ENCODE measurements at places on chromosomes 12 and 14.

DNA sequence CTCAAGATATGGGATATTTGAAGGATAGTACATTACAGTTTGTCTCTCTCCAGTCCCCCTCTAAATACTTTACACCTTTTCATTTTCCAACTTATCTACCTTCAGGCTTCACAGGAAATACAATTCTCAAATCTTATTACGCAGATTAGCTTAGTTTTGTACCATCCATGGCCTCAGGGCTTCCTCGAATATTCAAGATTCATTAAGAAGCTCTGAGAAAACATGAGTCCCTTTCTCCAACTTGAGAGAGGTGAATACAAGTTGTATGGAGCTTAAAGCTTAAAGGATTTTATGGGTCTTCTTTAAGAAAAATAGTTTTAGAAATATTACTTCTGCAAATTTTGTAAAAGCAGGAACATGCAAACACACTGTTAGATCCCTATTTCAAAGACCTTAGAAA lies 1212.5 kb downstream of the GALC start:
- DNase-seq: no peak

- no peak for DNase-seq
Measured at GRCh38 chr14:76937181-76938091, 91.1 kb downstream of the IRF2BPL start.

DNA sequence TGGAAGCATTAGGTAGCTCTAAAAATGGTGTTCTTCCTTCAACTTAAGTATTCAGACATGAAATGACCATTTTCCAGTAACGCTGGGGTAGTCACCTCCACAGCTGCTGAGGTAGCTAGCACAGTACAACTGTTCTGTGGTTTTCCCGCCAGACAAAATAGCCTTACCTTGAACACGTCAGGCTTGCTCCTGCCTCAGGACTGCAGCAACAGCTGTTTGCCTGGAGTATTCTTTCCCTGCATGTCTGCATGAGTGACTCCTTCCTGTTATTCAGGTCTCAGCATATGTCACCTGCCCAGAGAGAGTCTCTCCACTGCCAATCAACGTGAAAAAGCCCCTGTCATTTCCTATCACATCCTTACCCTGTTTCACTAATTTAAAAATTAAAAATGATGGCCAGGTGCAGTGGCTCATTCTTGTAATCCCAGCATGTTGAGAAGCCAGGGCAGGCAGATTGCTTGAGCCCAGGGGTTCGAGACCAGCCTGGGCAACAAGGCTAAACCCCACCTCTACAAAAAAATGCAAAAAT lies 37.9 kb downstream of the WDR89 start:
- no peak for DNase-seq

- no peak for DNase-seq
Measured at GRCh38 chr12:54750-55535, 11.6 kb upstream of the IQSEC3 start.

- DNase-seq: peak; percentile 46
Measured at GRCh38 chr14:103020271-103021170, 36.8 kb downstream of the CDC42BPB start.

GRCh38 chr14:53517270-53517960 lies 364.3 kb upstream of the DDHD1 start:
- DNase-seq: no peak

DNA sequence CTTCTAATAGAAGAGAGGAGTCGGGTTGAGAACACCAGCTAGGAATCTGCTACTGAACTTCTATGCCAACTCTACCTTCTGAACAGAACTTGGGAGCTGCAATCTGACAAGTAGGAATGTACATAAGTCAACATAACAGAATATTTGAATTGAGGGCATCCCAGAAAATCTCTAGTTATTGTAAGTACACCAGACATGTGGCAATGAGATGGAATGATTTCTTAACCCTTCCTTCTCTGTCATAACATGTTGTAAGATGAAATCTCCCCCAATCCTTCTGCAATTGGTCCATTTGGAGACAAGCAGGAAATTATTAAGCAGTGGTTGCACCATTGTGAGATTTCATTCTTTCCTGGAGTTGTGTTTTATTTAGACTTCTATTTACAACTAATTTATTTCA lies 68.7 kb upstream of the TMPO start:
- no peak for DNase-seq

Data from sciatic nerve (tissue), 2 donors.